ENCODE measurements at places on chromosomes 5 and 9.

DNA sequence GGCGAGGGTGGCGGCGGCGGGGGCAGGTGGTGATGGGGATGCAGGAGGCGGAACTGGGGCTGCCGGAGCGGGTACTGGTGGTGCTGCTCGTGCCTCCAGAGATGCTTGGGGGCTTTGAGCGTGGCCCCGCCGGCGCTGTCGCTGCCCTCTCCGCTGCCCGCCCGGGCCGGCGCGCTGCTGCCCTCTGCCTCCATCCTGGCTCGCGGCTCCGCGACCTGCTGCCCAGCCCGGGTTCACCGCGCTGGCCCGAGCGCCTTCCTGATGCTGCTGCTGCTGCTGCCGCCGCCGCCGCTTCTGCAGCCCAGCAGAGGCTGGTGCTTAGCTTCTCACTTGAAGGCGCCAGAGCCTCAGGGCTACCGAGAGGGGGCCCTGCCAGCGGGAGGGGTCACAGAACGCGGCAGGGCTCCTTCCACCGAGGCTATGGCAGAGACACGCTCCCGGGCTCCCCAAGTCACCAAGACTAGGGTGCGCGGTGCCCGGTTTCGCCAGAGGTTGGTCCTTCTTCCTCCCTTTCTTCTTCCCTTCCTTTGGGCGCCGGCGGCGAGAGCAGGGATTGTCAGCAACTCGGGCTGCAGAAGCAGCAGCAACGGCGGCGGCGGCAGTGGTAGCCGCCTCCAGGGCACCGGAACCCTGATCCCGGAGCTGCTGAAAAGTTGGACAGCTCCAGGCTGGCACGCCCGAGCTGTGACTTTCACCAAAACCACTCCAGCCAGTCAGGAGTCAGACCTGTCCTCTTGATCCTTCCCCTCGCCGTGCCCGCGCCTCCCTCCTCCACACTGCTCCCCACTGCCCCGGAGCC lies at the start of gene PDE4D:
Gene PDE4D, minus strand, starts transcription at position 298 of the 799 bp plus-strand sequence.
- peak; percentile 0 for DNase-seq

DNA sequence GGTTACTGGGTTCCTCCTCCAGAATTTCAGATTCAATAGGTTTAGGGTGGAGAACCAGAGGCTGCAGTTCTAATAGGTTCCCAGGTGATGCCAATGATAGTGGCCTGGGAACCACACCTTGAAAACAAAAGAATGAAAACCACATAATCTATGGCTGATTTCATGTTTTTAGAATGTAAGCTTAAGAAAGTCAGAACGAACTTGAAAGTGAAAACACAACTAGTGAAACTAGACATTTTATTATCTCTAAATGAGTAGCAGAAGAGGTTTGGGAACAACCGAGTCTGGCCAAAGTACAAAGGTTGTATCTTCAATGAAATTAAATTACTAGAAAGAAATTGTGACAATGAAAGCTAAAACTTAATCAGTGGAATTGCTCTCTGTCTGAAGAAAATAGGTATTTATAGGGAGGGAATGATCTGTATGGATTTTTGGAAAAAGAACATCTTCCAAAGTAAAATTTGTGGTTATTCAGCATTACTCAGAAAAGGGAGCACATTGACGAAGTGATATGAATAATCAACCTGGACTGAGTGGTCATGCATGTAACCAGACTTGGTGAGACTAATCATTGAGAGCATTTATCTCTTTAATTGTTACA lies 24.9 kb upstream of the CEP120 start:
- DNase-seq, result no peak

DNA sequence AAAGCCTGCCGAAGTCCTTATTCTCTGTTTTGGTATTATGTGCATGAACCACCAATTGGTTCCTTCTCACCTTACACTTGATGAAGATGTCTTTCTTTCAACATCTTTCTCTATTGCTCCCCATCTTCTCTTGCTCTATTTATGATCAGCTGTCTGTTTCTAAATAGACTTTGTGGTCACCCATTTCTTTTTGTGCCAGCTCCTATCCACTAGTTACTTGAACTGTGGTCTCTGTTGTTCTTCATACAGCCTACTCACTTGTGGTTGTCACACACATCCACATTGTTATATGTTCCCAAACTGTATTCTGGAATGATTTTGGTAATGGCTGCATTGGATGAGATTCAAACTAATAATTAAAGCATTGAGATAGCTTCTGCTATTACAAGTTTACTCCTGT lies 11.4 kb downstream of the VCAN start:
- DNase-seq, result no peak

DNA sequence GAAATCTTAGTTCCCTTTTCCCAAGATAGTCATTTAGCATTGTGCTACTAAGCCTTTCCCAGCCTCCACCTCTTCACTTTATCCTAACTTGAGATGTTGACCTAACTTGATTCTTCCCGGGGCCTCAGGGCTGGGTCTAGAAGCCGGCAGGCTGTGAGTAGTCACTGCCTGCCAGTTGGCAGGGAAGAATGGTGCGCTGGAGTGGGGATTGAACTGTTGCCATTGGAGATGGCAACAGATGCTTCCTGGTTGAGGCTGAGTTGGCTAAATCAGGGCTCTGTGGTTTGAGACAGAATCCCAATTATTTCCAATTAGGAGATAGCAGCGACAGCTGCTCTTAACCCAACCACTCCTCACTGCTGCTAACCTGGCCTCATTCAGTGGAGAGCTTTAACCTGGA lies 343.1 kb downstream of the BRINP1 start:
- peak; percentile 29 for DNase-seq

- DNase-seq, result no peak
These were observed 42.7 kb downstream of the C5orf22 start for GRCh38 chr5:31574772-31575171.

GRCh38 chr9:85944672-85945071 lies 3.7 kb downstream of the NAA35 start:
- DNase-seq, result no peak

- no peak for DNase-seq
These were observed 45.5 kb upstream of the SPATA31E1 start for GRCh38 chr9:87836951-87837705.

DNA sequence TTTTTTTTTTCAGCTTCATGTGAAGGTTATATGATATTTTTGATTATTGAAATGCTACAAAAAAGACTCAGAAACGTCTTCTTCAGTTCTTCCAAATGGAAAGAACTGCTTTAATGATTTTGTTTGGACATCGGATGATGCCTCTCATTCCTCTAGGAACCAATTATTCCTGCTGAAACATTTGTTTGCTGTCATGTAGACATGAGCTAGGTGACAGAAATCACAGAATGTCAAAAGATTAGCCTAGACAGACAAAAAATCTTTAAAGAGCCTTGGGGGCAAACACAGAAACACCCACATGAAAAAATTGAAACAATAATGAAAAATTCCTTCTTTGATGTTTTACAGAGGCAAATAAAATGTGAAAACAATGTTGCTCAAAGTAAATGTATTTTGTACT lies 244.2 kb upstream of the EDIL3 start:
- DNase-seq, result no peak

- DNase-seq, result no peak
These were observed 23.9 kb downstream of the IRF1 start for GRCh38 chr5:132466433-132467286.

GRCh38 chr9:115884846-115885245 lies 268.7 kb upstream of the PAPPA start:
- DNase-seq, result no peak

GRCh38 chr5:54229041-54229780 lies 81.2 kb downstream of the ARL15 start:
- DNase-seq, result peak; percentile 26

All from putamen (tissue), 1 donor.